ENCODE measurements at places on chromosomes 5 and 9. TPM values are rescaled to one million over a fixed set of nuclear protein-coding genes. Genes with fewer than 3 reads are reported as not detected.
A peak's percentile ranks its signal among the peaks of the same experiment; 100 is the strongest.

DNA sequence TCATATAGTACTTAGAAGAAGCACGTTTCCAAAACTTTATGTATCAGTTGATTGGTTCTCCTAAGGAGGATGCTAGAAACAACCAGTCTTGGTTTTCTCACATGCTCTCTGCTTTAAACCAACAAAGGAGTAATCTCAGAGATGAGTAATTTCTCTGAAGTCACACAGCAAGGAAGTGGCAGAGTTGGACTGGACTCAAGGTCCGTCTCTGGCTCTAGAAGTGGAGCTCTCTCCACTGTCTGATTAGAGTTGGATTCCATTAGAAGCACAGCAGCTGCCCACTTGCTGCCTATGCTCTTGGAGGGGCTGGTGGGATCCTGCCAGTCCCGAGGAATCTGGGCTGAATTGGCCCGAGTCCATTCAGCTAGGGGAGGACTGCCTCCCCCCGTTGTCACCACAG, 21.0 kb downstream of the RALGPS1 start:
- DNase-seq: no peak

DNA sequence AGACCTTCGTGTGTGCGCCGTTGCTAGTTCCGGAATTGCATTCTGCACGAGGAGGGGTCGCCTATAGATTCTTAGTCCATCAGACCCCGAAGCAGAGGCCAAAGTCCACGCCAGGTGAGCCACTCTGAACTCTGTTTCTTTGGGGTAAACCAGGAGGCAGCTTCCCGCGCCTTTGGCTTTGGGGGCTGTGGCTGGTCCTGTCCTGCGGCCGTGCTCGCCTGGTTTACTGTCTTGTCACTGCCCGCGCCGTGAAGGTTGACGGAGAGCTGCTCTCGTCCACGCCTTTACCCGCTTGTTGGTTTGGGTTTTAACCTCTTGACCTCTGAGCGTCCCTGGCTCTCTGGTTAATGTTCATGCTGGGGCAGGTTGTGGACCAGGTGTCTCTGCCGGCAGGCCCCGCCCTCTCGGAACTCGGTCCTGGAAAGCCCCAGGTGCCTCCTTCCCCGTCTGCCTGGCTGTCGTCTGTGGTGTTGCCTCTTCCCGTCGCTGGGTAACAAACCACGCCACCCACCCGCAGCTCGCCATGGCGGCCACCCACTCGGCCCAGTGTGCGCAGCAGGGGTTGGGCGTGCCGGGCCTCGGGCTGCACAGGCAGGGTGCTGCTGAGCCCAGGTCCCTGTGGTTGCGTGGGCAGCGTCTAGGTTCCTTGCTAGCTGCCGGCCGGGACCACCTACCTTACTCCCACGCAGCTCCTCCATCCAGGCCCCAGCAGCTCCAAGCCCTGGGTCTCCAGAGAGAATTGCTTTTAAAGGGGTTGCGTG, 44.6 kb upstream of the CACNA1B start:
- DNase-seq: no peak

DNA sequence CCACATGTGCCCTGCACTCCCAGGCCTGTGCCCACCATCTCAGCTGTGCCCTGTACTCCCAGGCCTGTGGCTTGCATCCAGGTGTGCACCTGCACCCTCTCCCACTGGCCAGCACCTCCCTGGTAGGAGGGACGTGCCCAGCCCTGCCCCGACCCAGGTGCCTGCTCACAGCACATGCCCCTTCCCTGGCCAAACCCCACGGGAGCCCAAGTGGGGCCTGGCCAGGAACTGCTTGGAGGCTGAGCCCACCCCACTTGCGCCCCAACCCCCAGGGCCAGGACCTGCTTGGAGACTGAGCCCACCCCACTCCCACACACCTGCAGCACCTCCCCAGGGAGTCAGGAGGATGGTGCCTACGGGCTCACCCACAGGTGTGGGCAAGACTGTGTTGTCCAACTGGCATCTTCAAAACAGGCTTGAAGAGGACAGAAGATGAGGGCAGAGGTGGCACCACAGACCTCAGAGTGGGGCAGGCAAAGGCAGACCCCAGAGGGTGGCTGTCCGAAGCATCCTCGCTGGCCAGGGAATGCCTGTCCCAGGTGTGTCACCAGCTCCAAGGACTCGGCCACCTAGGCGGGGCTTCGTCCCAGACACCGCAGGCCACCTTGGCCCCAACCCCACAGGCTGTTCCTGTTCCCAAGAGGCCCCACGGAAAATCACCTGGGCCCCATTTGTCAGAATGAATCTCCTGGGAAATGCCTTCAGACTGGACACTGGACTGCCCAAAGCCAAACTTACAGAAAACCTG, 10.8 kb downstream of the ZDHHC11B start:
- DNase-seq: peak; percentile 77

TYRP1 gene
- not detected for total RNA-seq

FBP2 gene
- total RNA-seq: 0.95 TPM

PRRC2B gene
- 94.9 TPM for total RNA-seq

ARAP3 gene
- 2.8 TPM for total RNA-seq

Data from pancreas (tissue), 10 donors.